H9 (cell line): ENCODE measurements at places on chromosomes 5 and 9. TPM values are rescaled to one million over a fixed set of nuclear protein-coding genes. Genes with fewer than 3 reads are reported as not detected.
A peak's percentile ranks its signal among the peaks of the same experiment; 100 is the strongest.

CDC25C gene
- 19.9 and 22.8 TPM in 2 replicates for total RNA-seq

GRCh38 chr5:612498-613424 lies 621 bp downstream of the CEP72 start:
- H3K27ac ChIP-seq: no peak overlapping the region
- H3K4me1 ChIP-seq: no peaks in the 10 kb centered on the region; the same call in 1 of the 2 replicates
- peak overlapping the region; percentile 88 for H3K4me3 ChIP-seq
- 0 out of 2 replicates have a peak, but pooled peaks cover 3% of the 10 kb centered on the region for H3K27me3 ChIP-seq
- no peak for DNase-seq

- no peak for DNase-seq
- no peak overlapping the region for H3K4me3 ChIP-seq
- no peaks in the 10 kb centered on the region for H3K4me1 ChIP-seq
- H3K27ac ChIP-seq: no peak overlapping the region
Measured at GRCh38 chr9:9223175-9223574, 1389.6 kb downstream of the PTPRD start.

- H3K4me3 ChIP-seq: no peak overlapping the region
- DNase-seq: no peak
- 0 out of 2 replicates have a peak, but pooled peaks cover 2% of the 10 kb centered on the region for H3K27me3 ChIP-seq
- H3K27ac ChIP-seq: no peak overlapping the region
- H3K36me3 ChIP-seq: no peaks in the 10 kb centered on the region
- peaks cover 5% of the 10 kb centered on the region for H3K4me1 ChIP-seq
Measured at GRCh38 chr5:116437922-116438578, 136.6 kb downstream of the SEMA6A start.

- no peaks in the 10 kb centered on the region for H3K27me3 ChIP-seq
- no peaks in the 10 kb centered on the region for H3K36me3 ChIP-seq
- H3K4me3 ChIP-seq: no peak overlapping the region
- H3K27ac ChIP-seq: no peak overlapping the region
Measured at GRCh38 chr5:132234684-132235062, 7.0 kb upstream of the P4HA2 start.

DNA sequence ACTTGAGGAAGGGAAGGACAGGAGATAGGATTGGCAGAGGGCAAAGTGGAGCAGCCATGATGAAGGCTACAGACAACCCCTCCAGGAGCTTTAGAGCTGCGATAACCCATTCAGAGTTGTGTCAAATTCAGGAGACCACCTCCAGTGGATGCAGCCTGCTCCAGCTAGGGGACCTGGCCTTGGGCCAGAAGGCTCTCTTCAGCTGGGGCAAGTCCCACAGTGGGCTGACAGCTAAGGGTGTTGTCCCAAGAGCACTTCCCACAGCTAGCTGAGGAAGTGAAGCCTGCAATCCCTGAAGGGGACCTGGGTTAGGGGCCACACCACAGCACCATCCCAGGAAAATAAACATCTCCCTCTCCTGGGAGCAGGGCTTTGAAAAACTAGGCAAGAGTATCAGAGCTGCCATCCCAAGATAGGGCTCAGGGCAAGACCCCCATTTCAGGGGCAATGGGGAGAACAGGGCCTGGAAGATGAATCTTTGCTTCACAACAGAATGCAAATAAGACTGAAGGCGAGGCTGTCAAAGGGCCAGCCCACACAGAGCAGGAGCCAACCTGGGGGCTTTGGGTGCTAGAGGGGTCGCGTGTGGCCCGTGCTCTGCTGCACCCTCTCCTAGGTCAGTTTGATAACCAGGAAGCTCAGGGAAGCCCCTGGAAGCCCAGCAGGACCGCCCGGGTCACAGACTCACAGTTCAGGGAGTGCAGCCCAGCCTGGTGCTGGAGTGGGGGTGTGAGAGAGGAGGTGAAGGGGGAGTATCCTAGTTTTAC lies 19.3 kb upstream of the DAPK1 start:
- DNase-seq: no peak
- no peak overlapping the region; the same call in 2 of the 3 replicates for H3K4me3 ChIP-seq
- H3K36me3 ChIP-seq: no peaks in the 10 kb centered on the region
- no peaks in the 10 kb centered on the region for H3K4me1 ChIP-seq
- H3K27ac ChIP-seq: no peak overlapping the region

OBP2B gene
- not detected in 2 replicates for total RNA-seq

PCDHGA4 gene
- 2.3 and 2.6 TPM in 2 replicates for total RNA-seq

LTC4S gene
- total RNA-seq: 3.7 and 4.5 TPM in 2 replicates

DNA sequence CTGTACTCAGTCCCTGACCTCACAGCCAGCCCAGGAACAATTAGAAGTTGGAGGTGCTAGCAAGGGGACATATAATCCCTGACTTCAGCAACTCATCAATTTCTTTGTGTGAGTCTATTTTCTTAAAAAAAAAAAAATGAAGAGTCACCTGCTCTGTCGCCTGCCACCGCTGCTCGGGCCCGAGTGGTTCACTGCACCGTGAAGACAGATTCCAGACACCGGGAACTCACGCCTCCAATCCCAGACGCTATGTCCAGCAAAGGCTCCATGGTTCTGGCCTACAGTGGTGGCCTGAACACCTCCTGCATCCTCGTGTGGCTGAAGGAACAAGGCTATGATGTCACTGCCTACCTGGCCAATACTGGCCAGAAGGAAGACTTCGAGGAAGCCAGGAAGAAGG lies 606.6 kb downstream of the PRELID2 start:
- H3K4me3 ChIP-seq: no peak overlapping the region
- H3K27ac ChIP-seq: no peak overlapping the region
- DNase-seq: no peak
- H3K27me3 ChIP-seq: no peaks in the 10 kb centered on the region
- H3K4me1 ChIP-seq: peaks cover 3% of the 10 kb centered on the region; the same call in 1 of the 2 replicates

DNA sequence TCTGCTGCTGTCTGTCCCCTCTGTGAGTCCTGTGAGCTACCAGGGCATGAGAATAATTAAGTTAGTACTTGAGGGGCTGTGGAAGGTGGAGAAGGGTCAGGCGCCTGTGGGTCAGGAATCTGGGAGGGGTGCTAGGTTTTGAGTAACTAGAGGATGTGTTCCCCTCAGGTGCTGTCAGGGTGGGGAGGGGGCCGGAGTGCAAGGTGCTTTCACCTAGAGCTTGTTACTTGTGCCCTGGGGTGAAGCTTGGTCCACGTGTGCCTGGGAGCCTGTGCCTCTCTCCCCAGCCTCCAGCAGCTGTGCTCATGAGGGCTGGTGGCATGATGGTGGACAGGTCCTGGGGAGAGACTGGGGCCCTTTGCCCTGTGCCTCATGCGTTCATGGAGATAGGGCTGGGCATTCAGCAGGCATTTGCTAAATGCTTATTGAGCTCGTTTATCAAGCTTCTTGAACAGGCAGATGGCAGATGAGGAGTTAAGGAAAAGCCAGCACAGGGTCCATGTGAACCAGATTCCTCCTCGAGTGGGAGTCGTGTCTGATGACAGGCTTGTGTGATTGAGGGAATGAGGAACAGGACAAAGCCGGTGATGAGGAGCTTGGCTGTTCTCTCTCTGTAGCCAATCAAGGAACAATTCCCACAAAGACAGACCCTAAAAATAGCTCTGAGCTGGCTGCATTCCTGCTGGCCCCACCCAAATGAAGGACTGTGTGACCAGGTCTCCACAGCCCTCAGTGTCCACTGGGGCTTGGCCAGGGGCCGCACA lies 40.9 kb downstream of the CACNA1B start:
- no peak for DNase-seq
- no peak overlapping the region for H3K4me3 ChIP-seq
- no peaks in the 10 kb centered on the region for H3K4me1 ChIP-seq

GZMA gene
- total RNA-seq: not detected in 2 replicates

DNA sequence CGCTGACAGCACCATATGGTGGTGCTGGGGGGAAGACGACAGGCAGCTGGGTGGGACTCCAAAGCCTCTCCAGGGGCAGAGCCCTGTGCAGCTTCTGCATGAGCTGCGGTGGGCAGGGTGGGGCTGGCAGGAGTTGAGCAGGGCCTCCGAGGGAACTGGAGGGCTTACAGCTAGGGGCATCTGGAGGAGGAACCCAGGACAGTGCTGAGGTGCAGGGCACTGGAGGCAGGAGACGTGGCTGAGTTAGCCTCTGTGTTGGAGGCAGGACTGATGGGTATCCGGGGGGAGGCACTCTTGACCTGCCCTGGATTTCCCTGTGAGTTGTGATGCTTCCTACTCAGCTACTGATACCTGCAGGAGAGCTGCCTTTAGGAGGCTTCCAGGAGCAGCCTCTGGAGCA lies 45.0 kb downstream of the TENT4A start:
- no peak overlapping the region for H3K4me3 ChIP-seq
- H3K4me1 ChIP-seq: no peaks in the 10 kb centered on the region
- H3K27ac ChIP-seq: no peak overlapping the region
- peaks cover 40% of the 10 kb centered on the region for H3K36me3 ChIP-seq

- H3K27ac ChIP-seq: no peak overlapping the region
- H3K27me3 ChIP-seq: no peaks in the 10 kb centered on the region
- peaks cover 1% of the 10 kb centered on the region; the same call in 1 of the 3 replicates for H3K36me3 ChIP-seq
- H3K4me3 ChIP-seq: no peak overlapping the region
- H3K4me1 ChIP-seq: no peaks in the 10 kb centered on the region
- no peak for DNase-seq
Measured at GRCh38 chr5:18281947-18282581, 647.8 kb downstream of the TAF11L14 start.

DNA sequence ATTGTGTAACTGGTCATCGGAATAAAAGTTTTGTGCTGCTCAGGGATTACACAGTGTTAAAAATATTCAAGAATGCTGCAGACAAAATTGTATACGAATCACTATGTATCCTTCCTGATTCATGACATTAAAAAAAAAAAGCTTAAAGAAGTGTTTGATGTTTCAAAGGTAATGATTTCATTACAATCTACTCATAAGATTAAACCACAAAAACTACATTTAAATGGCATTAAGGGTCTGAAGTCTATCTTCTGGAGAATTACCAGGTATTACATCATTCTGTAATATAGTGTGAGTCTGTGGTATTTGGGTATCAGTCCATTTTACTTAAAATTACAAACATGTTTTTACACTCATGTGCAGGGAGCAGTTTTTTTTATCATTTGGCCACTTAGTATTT lies 324.4 kb downstream of the NDUFS4 start:
- peaks cover 12% of the 10 kb centered on the region; the same call in 1 of the 2 replicates for H3K4me1 ChIP-seq
- H3K4me3 ChIP-seq: no peak overlapping the region

- no peak overlapping the region for H3K4me3 ChIP-seq
- H3K36me3 ChIP-seq: no peaks in the 10 kb centered on the region; the same call in 2 of the 3 replicates
- no peak for DNase-seq
- no peaks in the 10 kb centered on the region for H3K27me3 ChIP-seq
Measured at GRCh38 chr9:88808019-88808656, 183.1 kb upstream of the S1PR3 start.

- H3K4me1 ChIP-seq: no peaks in the 10 kb centered on the region; the same call in 1 of the 2 replicates
- DNase-seq: no peak
- no peak overlapping the region for H3K4me3 ChIP-seq
Measured at GRCh38 chr9:123749580-123750202, 180.2 kb downstream of the DENND1A start.

DNA sequence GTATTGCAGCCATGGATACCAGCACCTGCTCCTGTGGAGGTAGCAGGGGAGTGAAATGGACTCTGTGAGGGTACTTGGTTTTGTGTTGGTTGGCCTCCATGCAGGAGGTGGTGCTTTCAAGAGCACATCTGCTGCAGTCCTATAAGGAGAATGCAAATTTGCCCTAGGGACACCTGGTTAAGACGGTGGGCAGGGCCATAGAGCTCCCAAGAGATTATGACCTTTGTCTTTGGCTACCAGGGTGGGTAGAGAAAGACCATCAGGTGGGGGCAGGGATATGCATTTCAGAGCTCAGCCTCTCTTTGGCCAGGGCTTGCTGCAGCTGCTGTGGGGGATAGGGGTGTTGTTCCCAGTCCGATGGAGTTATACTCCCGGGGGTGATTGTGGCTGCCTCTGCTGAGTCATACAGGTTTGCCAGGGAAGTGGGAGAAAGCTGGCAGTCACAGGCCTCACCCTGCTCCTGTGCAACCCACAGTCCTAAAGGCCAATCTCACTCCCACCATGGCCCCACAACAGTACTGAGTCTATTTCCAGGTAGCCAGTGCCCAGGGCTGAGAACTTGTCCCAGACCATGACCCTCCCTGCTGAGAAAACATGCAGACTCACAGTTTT lies 14.0 kb upstream of the PDLIM4 start:
- H3K4me3 ChIP-seq: no peak overlapping the region
- no peaks in the 10 kb centered on the region for H3K4me1 ChIP-seq
- H3K27ac ChIP-seq: no peak overlapping the region
- peaks cover 5% of the 10 kb centered on the region for H3K36me3 ChIP-seq
- DNase-seq: no peak

DNA sequence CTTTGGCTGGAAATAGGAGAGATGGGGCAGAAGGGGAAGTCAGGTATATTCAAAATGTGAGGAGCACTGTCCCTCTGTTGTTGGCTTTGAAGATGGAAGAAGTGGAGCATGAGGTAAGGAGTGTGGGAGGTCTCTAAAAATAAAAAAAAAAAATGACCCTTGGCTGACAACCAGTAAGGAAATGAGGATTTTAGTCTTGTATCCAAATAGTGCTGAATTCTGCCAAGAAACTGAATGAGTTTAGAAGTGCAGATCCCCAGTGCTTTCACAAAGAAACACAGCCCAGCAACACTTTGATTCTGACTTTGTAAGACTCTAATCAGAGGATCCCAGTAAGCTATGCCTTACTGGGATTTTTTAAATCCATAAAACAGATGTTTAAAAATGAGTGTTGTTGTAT lies 367.9 kb downstream of the CYLC2 start:
- H3K4me1 ChIP-seq: no peaks in the 10 kb centered on the region
- no peaks in the 10 kb centered on the region for H3K36me3 ChIP-seq
- DNase-seq: no peak
- H3K27ac ChIP-seq: no peak overlapping the region
- H3K27me3 ChIP-seq: no peaks in the 10 kb centered on the region

- no peak overlapping the region for H3K27ac ChIP-seq
- DNase-seq: no peak
- no peaks in the 10 kb centered on the region for H3K27me3 ChIP-seq
- no peak overlapping the region for H3K4me3 ChIP-seq
Measured at GRCh38 chr5:85159395-85159794, 774.7 kb upstream of the EDIL3 start.

GRCh38 chr5:146849694-146850303 lies 28.8 kb downstream of the PPP2R2B start:
- DNase-seq: no peak
- no peaks in the 10 kb centered on the region for H3K4me1 ChIP-seq
- H3K27me3 ChIP-seq: no peaks in the 10 kb centered on the region
- H3K27ac ChIP-seq: no peak overlapping the region

GABRP gene
- total RNA-seq: 1.5 TPM in 2 replicates

GRXCR2 gene
- total RNA-seq: not detected in 2 replicates

GRCh38 chr9:129400971-129401622 lies 219.8 kb downstream of the C9orf50 start:
- no peak overlapping the region for H3K27ac ChIP-seq
- no peak overlapping the region for H3K4me3 ChIP-seq
- no peaks in the 10 kb centered on the region for H3K36me3 ChIP-seq
- no peaks in the 10 kb centered on the region; the same call in 1 of the 2 replicates for H3K27me3 ChIP-seq
- H3K4me1 ChIP-seq: no peaks in the 10 kb centered on the region; the same call in 1 of the 2 replicates

C9 gene
- not detected in 2 replicates for total RNA-seq

GRCh38 chr5:122164070-122164435 lies 34.7 kb downstream of the ZNF474 start:
- H3K36me3 ChIP-seq: no peaks in the 10 kb centered on the region
- no peak for DNase-seq
- H3K27me3 ChIP-seq: no peaks in the 10 kb centered on the region
- no peak overlapping the region for H3K27ac ChIP-seq

FGD3 gene
- total RNA-seq: 1.7 and 1.8 TPM in 2 replicates
